ENCODE measurements at places on chromosomes 7 and 10.

DNA sequence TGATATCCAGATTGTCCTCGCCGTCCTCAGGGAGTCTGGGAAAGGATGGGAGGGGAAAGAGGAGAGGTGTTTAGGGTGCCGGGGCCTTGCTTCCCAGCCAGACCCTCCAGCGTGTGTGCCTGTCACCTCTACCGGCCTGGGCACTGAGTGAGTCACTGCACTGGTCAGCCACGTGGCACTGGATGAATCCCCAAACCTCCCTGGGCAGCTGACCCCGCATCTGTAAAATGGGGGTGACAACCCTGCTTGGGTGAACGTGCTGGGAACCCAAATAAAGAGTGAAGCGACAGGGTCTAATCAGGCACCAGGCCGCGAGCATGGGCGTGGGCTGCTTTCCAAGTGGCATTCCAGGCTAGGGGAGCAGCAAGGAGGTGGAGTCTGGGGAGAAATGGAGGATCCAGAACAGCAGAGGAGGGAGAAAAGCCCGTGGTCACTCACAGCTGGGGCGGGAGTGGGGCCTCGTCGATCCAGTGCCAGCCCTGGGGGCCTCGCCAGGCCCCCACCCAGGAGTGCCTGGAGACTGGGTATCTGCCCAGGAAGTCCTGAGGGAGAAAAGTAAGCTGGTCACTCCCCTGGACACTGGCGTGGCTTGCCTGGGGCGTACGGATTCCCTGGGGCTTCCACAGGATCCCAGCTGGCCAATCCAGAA is 29.7 kb downstream of the KLRG2 start:
- DNase-seq: no peak

GRCh38 chr7:129343099-129343700 is 91.0 kb upstream of the STRIP2 start:
- no peak for DNase-seq

DNA sequence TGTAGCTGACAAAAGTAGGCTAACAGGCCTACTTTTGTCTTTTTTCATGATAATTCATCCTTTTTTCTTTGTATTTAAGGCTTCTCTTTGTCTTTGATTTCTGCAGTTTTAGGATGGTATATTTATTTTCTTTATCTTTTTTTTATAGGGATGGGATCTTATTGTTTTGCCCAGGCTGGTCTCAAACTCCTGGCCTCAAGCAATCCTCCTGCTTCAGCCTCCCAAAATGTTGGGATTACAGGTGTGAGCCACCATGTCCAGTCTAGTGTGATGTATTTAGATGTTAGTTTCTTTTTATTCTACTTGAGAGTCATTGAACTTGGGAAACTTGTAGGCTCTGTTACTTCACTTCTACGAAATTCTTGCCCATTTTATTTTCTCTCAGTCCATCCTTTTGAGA is 35.4 kb downstream of the TRIM24 start:
- no peak for DNase-seq

GRCh38 chr7:141652691-141653090 is 49.3 kb downstream of the DENND11 start:
- no peak for DNase-seq

GRCh38 chr7:107816011-107816566 is 13.1 kb upstream of the SLC26A3 start:
- DNase-seq: no peak

DNA sequence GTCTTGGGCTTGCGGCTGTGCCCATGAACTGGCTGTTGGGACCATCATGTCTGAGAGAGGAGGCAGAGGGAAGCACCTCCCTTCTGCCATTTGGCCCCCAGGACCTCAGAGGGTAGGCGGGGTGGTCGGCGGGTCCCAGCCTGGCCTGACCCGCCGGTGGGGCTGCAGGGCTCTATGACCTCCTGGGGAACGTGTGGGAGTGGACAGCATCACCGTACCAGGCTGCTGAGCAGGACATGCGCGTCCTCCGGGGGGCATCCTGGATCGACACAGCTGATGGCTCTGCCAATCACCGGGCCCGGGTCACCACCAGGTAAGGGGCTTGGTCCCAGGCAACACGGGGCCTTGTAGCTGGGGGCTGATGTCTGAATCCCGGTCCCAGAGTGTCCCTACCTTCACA is 14.1 kb downstream of the SUMF2 start:
- no peak for DNase-seq

DNA sequence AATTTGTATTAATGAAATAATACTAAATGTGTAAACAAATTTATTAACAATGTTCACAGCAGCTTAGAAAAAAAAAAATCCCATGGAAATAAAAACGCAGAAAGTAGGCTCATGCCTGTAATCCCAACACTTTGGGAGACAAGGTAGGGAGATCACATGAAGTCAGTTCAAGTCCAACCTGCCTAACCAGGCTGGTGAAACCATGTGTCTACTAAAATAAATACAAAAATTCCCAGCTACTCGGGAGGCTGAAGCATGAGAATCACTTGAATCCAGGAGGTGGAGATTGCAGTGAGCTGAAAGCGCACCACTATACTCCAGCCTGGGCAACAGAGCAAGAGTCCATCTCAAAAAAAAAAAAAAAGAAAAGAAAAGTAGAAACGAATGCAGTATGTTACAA is 36.2 kb downstream of the LARP4B start:
- no peak for DNase-seq

- DNase-seq: no peak
Observed at GRCh38 chr10:34835908-34836508, 20.9 kb upstream of the PARD3 start.

DNA sequence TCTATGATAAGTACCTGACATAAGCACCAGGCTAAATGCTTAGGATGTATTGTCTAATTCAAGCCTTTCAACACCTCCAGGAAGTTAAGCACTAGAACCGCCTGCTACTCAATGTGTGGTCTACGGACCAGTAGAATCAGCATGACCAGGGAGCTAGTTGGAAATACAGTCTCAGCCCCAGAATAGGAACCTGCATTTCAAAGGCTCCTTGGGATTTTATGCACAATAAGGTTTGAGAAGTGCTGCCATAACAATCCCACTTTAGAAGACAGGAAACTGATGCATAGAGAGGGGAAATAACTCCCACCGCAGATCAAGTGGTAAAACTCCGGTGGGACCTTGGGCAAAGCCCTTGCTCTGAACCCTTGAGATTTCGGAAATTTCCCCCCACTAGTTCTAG is 8.8 kb upstream of the DUSP5 start:
- DNase-seq: no peak

DNA sequence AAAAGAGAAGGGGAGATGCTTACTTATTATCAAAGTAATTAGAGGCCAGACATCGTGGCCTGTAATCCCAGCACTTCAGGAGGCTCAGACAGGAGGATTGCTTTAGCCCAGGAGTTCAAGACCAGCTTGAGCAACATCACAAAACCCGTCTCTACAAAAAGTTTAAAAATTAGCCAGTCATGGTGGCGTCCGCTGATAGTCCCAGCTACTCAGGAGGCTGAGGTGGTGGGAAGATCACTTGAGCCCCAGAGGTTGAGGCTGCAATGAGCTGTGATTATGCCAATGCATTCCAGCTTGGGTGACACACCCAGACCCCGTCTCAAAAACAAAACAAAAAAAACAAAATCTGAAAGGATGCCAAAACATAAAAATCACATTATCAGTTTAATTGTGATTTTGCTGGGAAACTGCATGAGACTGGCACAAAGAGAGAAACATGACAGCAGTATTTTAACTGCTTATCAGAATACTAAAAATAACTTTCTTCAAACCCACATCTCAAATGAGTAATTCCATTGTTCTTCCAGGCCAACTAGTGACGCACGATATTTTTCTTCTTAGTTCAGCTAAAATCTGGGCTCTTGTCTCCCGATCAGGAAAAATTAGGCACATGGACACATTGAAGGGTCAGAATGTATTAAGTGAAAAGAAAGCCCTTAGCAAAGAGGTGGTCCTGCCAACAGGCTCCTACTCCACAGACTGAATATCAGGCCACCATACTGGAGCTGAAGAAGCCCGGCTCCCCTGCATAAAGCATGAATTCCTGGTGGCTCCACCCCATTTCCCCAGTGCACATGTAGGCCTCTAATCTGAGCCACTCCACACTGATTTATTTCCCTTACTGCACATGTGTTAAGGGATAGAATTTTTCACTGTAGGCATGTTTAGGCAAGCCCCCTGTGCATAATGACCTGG is 9.6 kb upstream of the CCM2 start:
- no peak for DNase-seq

All from stimulated activated CD4-positive, alpha-beta T cell treated with anti-CD3 and anti-CD28 coated beads, Interleukin-2, amount 100 ng/mL, for 4 hours (primary cell).